ENCODE measurements at places on chromosomes 7 and 10.

- DNase-seq, result no peak
Observed at GRCh38 chr10:6649903-6650302, 69.8 kb upstream of the PRKCQ start.

GRCh38 chr7:135714534-135715009 lies 13.4 kb downstream of the SLC13A4 start:
- DNase-seq, result no peak

GRCh38 chr7:33815336-33815735 lies 90.0 kb upstream of the BMPER start:
- no peak for DNase-seq

- DNase-seq, result no peak
Observed at GRCh38 chr7:135708041-135708440, 19.9 kb downstream of the SLC13A4 start.

DNA sequence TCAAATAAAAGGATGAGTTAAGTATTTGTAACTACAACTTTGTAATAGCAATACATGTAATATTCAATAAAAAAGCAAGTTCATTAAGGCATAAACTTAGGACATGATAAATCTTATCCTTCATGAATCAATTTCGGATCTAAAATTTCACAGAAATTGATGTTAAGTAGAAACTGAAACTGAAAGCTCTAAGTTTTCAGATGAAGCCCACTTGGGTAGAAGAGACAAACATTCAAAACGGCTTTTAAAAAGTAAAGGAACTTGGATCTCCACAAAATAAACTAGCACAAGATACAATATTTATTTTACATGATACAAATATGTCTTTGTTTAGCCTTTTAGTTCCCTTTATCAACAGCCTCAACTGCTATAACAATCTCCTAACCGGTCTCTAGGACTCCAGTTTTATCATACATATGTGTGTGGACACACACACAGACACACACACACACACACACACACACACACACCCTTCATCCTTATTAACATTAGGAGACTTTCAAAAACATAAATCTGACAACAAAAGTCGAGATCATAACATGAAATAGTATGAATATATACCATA lies 83.7 kb downstream of the USP6NL start:
- DNase-seq, result no peak

DNA sequence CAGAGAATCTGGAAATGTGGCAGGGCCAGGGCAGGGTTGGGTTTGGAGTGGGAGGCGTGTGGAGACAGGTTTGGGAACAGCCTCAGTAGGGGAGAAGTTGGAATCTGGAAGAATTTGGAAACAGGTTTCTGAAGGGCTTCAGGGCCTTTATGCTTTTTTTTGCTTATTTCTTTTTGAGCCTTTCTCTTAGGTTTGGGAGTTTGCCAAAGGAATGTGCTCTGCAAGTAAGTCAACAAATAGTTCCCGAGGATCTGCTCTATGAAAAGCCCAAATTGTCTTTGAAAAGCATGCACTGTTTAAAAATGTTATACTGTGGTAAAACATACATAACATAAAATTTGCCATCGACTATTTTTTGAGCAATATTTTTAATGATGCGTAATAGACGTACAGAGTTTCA lies 86.7 kb upstream of the ADRB1 start:
- no peak for DNase-seq

- no peak for DNase-seq
Observed at GRCh38 chr7:105046414-105046813, 32.4 kb downstream of the KMT2E start.

DNA sequence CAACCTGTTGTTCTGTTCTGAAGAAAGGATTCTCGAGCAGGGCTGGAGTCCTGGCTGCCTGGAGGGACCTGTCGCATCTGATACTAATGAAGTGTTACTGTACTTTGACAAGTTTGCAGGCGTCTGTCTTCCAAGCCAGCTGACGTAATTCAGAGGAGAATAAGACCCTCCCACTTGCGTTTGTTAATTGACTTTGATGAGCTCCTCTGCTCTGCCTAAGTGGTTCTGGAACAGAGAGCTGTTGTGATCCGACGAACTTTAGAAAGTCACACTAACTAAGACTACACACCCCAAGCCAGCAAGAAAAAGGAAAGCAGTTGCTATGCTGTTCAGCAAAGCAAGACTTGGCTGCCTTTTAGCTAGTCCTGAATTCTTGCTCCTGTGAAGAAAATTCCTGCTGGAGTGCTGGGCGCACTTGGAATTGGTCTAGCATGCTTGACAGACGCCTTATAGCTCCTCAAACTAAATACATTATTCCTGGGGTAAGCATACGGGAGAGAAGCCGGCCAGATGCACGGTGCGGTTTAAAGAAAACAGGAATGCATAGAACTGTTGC lies 200.3 kb downstream of the CACNB2 start:
- DNase-seq, result no peak

GRCh38 chr7:69883399-69883891 lies 285.2 kb downstream of the AUTS2 start:
- DNase-seq, result no peak

DNA sequence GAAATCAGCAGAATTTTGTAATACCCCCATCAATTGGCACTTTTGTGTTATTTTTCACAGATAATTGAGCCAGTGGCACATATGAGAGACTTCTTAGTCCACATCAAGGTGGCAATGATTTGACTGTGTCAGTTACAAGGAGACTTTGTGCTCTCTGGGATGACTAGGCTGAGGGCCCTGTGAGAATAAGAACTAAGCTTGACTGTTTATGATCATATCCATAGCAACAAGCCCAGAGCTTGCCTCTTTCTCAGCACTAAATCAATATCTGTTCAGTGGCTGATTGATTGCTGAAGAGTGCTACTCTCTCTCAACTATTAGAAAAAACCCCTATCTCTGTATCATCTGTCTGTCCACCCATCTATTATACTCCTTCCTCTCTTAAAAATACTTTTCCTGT lies 185.3 kb upstream of the PLPP4 start:
- DNase-seq, result no peak

- DNase-seq, result no peak
Observed at GRCh38 chr10:52447931-52448353, 133.9 kb downstream of the DKK1 start.

DNA sequence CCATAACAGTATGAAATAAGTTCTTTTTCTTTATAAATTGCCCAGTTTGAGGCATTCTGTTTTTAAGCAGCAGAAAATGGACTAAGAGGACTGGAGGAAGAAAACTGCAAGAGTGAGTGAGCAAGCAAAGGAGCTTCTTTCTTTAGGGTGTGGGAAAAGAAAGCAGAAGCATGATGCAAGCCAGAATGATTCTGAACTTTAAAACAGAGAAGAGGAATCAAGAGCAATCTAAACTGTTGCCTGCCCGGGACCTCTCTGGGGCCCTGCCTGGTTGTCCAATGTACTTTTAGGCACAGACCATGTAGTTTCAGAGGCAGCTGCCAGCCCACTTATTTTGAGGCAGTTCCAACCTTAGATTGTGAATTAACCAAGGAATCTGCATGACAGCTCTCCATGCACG lies 186.3 kb downstream of the PLPP4 start:
- no peak for DNase-seq

GRCh38 chr7:40490603-40490924 lies 355.8 kb downstream of the SUGCT start:
- DNase-seq, result no peak

GRCh38 chr7:40527723-40528122 lies 392.9 kb downstream of the SUGCT start:
- DNase-seq, result no peak

- no peak for DNase-seq
Observed at GRCh38 chr10:84876116-84876999, 548.0 kb downstream of the CCSER2 start.

DNA sequence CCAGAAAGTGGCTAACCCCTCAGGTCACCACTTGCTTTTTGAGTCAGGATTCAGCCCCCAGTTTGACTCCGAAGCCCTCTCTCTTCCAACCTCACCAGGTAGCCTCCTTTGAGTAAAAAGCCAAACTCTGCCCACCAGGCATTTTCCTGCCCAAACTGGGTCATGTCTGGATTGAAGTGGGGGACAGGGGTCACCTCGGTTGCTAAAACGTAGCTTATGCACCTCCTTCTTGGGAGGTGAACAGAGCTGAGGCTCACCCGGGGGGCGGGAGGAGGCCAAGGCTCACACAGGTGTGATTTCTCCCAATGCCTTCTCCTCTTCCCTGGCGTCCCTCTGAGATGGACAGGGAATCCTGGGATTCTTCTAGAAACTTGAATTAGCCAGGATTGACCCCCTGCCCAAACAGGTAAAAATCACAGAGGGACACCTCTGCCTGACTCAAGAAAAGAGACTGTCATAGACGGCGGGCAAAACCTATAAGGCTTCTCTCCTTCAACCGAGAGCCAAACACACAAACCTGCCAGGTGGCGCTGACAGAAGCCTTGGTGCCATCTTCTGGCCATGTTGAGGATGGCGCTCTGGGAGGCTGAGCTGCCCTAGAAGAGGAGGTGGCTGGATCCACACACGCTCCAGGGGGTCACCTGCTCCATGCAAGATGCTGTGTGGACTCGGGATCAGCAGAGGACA lies 51.6 kb downstream of the PRLHR start:
- no peak for DNase-seq

DNA sequence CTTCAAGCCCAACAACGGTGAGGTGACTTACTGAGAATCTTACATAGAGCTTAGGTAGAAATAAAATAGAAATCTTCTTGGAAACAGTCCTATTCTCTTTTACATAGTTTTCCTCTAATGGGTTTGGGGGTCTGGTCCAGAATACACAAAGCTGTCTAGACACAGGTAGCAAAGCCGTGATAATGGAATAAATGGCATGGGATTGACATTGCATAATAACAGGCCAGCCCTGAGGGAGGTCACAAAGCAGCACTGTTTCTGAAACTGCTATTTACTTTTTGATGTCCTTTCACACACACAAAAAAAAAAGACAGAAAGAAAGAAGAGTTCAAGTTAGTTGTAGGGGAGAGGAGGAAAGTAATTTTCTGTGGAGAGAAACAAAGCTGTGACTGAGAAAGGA lies 364.8 kb upstream of the SORCS1 start:
- DNase-seq, result no peak

DNA sequence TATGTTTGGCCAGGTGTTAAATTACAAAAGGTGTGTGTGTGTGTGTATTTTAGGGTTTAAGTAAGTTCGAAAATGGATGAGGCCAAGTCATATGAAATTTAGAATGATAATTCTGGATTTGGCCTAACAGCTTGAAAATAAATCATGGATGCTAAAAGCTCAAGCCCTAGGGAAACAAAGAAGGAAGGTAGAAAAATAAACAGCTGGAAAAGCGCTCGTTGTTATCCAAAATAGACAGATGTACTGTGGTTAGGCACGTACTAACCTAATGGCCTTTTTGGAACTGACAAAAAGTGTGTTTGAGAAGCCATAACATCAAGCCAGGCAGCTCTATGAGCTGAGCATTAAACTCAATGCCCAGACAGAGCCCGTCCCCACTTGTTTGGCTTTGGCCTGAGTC lies 17.5 kb upstream of the PALS2 start:
- DNase-seq, result no peak
